ENCODE measurements at places on chromosomes 11 and 22.
A peak's percentile ranks its signal among the peaks of the same experiment; 100 is the strongest.

DNA sequence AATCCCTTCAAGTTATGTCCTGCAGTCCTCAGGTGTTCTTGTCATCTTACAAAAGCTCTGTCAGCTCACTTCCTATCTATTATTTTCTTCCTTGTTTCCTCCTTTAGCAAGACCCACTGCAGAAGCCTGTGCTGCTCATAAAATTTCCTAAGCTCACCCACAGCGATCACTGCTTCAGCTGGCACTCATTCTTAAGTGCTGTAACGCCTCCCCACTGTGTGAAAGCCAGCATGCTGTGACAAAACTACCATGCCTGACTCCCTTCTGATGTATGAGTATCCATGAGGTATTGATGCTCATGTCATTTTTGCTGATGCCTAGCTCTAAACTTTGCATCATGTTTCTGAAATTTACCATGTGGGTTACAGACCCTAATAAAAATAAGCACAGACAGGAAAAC, 41.5 kb upstream of the CNTN5 start:
- DNase-seq = peak; percentile 28

GRCh38 chr22:36554098-36554497, 25.1 kb upstream of the EIF3D start:
- DNase-seq = no peak

DNA sequence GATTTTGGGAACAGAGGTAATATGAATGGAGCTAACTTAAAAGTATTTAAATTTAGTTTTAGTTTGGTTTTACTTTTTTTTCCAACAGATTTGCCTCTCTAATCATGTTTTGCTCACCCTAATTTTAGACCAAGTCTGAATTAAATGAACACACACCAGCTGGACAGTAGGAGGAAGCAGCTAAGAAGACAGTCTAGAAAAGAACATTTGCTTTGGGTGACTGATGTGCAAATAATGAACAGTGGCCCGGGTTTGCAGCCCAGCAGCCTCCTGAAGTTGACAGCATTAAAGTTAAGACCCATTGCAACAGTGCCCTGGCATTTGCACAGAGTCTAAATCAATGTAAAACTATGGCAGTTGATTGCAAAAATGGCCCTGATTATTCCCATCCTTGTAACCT, 66.4 kb upstream of the SORL1 start:
- DNase-seq = no peak

- no peak for DNase-seq
Observed at GRCh38 chr22:20420157-20420842, 17.3 kb downstream of the SCARF2 start.

DNA sequence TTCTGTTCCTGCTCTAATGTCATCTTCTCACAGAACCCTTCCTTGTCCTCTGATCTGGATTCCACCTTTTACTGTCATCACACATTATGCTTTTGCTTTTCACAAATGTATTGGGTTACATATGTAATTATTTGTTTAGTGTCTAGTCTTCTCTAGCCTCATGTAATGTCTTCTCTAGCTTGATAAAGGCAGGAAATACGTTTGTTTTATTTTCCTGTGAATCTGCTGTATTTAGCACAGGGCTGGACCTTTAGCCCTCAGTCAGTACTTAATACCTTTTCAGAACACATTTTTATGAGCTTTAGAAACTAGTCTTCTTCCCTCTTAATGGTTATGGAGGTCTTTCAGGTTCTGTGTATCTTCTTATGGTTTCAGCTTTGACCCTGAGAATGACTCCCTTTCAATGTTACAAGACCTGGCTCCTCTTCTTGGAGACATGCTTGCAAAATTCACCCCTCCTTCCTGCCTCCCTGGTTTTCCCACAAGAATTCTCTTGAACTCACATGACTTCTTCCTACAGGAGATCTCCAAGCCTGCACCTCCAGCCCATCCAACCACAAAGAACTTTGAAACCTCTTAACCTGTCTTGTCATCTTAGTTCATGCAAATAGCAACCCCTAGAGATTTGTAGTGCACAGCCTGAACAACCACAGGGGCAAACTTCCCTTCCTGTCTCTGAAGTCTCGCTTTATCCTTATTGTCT, 132.7 kb upstream of the DDI1 start:
- DNase-seq = no peak

Data from eye (tissue), 1 donor.